Stimulated activated effector memory CD8-positive, alpha-beta T cell treated with anti-CD3 and anti-CD28 coated beads, Interleukin-12 subunit alpha, Interleukin-12 subunit beta, amount 100 ng/mL, for 72 hours (primary cell): ENCODE measurements at places on chromosomes 3 and 15.

DNA sequence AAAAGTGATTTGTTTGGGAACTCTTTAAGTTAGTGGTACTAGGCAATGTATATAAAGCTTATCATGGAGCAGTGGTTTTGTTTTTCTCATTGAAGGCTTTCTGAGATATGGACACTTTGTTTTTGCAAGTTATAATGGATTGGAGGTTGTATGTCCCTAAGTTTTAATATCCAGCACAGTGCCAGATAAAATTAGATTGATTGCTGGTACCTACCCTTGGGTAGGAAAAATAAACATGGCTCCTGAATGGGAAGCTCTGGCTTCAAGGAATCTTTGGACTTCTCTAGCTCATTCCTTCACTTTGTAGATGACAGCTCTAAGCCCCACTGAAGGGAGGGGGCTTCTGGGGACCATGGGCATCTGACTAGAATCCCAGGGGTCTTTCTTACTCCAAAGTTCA is 81.8 kb upstream of the SKOR1 start:
- DNase-seq: no peak

DNA sequence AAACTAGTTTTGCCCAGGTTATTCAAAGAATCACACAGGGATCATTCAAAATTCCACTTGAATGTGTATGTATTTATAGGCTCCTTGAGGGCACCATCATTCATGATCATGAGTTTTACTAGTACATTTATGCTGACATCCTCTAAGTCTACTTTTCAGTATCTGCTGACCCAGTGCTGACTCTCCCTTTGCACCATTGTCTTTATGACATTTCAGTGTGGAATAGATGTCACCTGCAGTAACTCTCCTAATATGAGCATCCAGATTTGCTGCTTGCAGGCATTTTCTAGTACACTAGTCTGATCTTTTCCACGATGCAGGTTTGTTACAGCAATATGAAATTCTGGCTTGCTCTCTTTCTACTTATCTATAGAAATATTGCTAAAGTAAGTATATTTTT is 1603.5 kb downstream of the SI start:
- DNase-seq: no peak

DNA sequence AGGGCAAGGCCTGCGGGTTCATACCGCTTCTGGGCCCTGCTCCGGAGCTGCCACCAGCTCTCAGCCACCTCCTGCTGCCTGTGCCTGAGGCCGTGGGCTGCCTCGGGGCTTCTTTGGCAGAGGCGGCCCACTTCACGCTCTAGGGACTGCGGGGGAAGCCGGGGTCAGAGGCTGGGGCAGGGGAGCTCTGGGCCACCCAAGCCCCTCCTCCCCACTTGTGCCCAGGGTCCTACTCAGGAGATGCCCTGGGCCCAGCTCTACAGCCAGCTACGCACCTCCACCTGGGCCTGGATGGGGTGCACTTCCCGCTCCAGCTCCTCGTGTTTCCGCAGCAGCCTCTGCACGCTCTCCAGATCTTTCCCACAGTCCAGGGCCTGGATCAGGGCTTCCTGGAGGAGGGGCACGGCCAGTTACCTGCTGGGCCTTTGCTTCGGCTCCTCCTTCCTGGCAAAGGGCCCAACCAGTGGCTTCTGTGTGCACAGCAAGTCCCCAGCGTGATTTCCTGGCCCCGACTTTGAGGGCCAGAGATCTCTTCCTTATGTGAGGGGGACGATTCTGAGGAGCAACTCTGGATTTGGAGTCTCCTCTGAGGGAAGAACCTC is 24.0 kb downstream of the PLA2G4B start:
- DNase-seq: no peak

GRCh38 chr3:189139611-189139940 is 32.2 kb upstream of the TPRG1 start:
- DNase-seq: no peak

GRCh38 chr3:23325466-23326065 is 122.4 kb downstream of the UBE2E2 start:
- DNase-seq: no peak

DNA sequence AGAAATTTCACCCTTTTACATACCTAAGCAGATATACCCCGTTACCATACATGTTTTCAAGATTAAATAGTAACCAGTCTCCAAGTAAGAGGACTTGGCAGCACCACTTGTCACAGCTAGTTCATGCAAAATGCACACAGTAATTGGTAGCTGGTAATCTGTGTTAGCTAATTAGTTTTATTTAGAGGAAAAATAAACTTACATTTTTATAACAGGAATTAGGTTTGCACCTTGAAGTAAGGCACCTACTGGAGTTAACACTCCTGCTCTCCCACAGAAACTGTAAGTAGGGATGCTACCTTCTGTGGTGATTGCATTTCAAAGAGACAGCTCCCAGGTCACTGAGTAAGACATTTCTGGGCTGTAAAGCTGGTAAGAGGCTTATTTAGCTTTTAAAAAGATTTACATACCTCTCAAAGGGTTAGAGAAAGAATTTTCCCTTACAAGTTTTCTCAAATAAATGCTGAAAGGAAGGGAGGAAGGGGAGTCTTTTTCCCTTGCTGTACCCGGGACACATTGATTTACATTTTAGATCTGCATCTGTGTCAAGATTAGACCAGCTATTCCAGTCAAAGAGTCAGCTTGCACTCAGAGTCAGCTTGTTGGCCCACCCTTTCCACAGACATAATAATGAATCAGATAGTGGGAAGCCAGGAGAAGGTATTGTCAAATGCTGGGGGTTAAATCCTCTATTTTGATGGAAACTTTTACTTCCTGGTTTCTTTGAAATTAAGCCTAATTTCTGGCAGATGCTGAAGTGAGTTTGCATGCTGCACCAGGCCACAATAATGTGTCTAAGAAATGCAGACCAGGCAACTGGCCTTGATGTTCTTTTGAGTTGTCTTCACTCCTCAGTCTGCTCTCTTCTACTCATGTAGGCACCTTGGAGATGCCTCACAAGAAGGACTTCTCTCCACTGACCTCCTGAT is 77.6 kb upstream of the CHD2 start:
- no peak for DNase-seq

DNA sequence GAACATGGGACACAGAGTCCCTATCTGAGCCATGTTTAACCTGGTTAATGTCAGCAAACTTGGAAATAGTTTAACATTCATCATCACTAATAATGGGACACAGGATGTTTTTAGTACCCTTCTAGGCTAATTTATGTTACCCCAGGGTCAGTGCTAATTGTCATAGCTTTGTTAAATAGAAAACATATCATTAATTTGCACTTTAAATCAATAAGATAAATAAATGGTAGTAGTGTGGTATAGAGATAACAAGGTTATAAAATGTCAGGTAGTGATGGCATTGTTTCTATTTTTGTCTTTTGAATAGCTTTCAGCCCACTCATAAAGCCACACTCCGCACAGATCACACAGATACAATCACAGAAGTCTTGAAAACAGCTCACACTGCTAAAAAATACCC is 534.9 kb downstream of the MECOM start:
- no peak for DNase-seq

DNA sequence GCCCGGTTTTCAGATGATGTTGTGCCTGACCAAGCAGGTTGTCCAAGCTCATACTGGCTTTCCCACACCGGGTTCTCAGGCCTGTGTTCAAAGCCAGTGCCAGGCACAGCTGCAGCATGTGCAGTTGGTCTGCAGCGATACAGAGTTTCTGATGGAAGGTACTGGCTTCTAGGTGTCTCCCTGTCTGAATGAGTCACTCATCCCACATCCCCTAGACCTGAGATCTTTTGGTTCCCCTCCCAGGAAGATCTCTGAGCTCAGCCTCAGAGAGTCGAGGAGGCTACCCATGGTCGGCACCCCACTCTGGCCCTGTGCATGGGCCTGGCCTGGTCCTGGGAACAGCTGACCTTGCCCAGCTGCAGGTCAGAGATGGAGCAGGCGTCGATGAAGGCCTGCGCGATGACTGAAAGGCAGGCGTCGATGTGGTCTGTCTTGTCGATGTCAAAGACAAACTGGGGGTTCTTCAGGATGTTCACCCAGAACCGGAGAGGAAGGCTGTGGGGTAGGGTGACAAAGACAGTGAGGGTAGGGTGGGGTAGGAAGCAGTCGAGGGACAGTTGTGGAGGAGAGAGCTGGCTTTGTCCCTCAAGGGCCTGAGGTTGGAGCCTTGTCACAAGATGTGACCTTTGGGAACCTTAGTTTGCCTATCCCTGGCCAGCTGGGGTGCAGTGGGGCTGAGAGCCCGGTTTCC is 15.3 kb downstream of the H1-8 start:
- no peak for DNase-seq

- DNase-seq: no peak
Observed at GRCh38 chr3:188196232-188196990, 42.5 kb downstream of the LPP start.

DNA sequence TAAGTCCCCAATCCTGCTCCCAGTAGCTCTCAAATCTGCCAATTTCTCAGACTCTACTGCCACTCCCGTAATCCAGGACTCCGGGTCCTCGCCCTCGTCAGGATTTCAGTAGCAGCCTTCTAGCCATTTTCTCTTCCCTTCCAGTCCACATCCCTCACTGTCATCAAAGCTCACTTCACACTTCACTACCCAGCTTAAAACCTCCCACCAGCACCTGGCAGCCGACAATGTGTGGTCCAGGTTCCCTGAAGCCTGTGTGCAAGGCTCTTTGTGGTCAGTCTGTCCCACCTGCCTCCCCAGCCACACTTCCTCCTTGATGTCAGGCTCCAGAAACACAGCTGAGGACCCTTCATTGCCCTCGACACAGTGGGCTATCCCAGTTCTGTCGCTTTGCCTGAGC is 304.5 kb upstream of the ROPN1 start:
- DNase-seq: no peak

DNA sequence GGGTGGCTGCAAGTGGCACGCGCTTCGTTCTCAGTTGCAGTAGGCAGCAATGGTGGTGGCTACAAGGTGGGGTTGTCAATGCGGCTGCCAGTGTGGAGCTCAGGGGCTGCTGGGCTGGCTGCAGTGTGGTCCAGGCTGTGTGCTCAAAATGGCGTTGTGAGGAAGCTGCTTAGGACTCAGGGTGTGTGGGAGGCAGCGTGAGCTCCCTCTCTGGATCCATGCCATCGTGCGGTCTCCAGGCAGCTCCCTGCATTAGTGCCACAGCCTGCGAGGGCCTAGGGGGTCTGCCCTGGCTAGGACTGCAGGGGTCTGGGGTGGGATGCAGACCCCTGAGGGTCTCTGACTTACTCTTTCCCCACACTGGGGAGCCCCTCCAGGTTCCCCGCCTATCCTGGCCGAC is 397.2 kb downstream of the OCA2 start:
- no peak for DNase-seq

DNA sequence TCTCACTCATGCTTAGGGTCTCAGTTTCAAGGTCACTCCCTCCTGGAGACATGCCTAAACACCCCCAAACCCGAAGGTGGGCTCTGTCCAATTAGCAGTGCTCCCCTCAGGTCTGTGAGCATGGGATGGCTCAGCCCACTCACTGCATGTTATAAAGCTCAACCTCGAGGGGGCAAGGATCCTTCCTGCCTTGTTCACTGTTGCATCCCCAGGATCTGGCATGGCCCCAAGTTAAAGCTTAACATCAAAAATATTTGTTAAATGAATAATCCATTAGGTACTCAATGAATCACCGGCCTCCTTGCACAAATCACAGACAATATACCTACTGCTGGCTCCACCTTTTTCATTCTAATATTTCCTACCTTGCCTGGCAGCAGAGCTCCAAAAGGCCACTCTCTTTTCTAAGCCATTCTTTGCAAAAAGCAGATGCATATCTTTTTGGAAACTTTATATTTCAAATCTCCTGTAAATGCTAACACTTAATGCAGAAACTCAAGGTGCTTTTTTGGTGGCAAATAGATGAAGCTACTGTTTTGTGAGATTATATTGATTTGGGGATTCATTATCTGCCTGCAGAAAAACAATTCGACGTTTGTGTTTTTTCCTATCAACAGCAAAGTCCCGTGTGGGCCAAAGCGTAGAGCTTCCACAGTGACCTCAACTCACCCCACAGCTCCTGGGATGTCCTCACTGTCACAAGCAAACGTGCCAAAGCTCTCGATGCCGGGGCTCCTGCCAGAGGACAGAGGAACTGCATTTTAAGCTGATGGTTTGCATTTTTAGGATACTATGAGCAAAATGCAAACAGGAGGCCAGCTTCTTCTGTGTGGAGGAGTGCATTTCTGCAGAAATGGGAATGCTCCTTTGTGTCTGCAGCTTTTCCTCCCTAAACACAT is 35.4 kb downstream of the PCOLCE2 start:
- DNase-seq: no peak

- DNase-seq: no peak
Observed at GRCh38 chr3:43998836-43999727, 242.6 kb upstream of the TOPAZ1 start.

DNA sequence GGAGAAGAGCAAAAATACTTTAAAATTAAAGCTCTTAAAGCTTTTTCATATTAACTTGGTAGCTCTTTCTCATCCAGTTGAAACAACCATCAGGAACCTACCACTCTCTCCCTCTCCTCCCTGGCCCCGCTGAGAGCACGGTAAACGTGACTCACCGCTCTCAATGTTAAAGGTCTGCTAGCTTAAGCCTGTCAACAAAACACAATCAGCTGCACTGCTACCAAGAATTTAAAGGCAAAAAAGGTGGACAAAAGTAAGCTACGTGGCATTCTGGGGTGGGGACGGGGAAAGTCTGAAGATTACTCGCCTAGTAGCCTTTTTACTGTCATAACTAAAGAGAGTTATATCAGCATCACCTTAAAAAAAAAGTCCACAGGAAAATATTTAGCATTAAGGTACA is 8.4 kb upstream of the GP5 start:
- no peak for DNase-seq

DNA sequence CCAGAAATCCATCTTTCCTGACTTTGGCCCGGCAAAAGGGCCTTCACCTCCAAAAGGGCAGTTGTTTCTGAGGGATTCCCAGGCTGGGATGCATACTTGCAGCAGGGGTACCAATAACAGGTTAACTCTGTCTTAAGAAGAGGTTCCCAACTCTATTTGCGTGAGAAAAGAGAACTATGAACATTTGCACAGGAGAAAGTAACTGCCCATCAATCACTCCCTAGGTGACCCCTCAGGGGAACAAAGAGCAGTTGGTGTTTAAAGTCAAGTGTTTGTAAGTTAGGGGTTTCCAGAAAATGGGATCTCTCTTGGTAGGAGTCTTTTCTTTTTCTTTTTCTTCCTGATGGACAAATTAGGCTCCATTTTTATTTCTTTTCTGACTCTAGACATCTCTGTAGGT is 97.3 kb downstream of the EPHB1 start:
- DNase-seq: no peak

DNA sequence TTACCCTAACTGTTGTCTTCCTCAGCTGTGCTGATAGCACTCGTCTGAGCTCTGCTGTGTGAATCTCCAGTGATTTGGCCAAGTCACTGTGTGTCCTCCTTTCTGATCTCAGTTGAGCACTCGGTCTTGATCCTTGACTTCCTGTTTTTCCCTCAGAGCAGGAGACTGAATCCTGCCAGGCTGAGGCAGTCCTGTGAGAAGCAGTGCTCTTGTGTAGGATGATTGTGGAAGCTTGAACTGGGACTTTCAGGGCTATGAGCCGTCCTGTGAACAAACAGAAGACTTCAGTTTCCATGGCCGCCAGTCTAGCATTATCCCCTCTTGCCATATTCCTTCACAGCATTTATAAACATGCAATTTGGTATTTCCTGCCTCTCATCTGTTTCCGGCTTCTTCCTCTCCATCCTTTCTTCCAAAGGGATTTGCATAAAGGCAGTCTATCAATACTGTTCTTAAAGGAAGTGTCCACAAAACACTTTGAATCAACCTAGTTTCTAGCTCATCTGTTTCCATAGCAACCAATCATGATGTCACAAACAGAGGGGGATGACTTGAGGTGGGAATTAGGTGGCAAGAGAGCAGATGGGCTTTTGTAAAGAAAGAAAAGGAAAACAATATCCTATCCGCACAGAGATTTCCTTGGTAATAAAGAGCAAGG is 237.2 kb downstream of the AGBL1 start:
- no peak for DNase-seq
